NCI-H460 (cell line): ENCODE measurements at places on chromosomes 5 and 9.

- no peak for DNase-seq
Measured at GRCh38 chr9:98195671-98196070, 3.2 kb upstream of the CORO2A start.

DNA sequence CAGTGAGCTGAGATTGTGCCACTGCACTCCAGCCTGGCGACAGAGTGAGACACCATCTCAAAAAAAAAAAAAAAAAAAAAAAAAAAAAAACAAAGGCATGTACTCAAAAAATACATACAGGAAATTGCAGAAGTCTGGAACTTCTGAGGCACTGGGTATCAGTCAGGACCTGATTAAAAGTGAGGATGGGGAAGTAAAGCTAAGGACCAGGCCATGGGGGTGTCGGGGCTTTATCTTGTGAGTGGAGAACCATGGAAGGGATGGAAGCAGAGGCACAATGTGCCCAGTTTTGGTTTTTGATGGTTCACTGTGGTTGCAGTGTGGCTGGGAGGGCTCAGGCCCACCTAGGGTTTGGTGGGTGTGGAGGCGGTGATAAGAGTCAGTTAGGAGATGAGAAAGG, 212.7 kb upstream of the PIK3R1 start:
- DNase-seq: no peak

- DNase-seq: no peak
Measured at GRCh38 chr5:143234162-143234842, 169.2 kb downstream of the NR3C1 start.

DNA sequence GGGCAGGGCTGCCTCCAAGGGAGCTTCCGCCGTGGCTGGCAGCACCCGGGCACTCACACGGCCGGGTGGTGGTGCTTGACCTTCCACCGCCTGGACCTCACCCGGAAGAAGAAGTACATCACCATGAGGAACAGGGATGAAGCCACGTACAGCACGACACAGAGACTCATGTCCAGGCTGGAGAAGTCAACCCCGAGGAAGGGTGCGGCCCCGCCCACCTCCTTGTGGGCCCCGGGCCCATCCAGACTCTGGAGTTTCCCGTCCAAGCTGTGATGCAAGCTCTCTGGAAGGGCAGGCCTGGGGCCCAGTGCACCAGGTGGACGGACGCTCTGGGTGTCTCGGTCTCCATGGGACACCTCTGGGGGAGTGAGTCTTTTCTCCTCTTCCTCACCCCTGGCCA, 3.7 kb upstream of the LHX3 start:
- no peak for DNase-seq

- no peak for DNase-seq
Measured at GRCh38 chr5:17021602-17021932, 85.5 kb upstream of the MYO10 start.

GRCh38 chr9:20382460-20383071, 239.7 kb downstream of the MLLT3 start:
- no peak for DNase-seq

DNA sequence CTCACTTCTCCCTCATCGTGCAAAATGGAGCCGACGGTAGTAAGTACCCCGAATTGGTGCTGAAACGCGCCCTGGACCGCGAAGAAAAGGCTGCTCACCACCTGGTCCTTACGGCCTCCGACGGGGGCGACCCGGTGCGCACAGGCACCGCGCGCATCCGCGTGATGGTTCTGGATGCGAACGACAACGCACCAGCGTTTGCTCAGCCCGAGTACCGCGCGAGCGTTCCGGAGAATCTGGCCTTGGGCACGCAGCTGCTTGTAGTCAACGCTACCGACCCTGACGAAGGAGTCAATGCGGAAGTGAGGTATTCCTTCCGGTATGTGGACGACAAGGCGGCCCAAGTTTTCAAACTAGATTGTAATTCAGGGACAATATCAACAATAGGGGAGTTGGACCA, 979 bp downstream of the PCDHGA12 start:
- no peak for DNase-seq

- no peak for DNase-seq
Measured at GRCh38 chr9:132201139-132201538, 39.3 kb downstream of the NTNG2 start.

DNA sequence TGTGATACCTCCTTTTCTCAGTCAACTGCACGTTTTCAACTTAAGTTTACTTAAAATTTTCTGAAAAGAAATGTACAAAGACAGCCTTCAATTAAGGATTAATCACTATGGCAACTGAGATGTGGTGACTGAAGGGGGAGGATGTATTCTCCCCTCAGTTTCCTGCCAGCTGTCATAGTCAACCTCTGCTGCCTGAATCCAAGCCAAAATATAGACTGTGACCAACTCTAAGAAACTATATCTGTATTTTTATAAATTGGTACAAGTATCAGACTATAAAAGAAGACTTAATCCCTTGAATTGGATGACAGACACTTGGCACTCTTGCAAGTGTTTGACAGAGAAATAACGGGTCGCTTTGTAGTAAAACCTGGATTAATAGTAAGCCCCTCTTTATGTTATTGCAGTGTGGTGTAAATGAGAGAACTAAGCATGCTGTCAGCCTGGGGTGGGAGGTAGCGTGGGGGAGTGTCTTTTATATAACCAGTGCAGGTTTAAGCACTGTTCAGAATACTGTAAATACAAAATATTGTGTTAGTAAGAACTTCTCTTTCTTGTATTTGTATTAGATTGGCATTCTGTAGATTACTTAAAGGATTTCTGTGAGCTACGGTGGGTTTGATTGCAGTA, 106.4 kb downstream of the ERCC6L2 start:
- DNase-seq: no peak

DNA sequence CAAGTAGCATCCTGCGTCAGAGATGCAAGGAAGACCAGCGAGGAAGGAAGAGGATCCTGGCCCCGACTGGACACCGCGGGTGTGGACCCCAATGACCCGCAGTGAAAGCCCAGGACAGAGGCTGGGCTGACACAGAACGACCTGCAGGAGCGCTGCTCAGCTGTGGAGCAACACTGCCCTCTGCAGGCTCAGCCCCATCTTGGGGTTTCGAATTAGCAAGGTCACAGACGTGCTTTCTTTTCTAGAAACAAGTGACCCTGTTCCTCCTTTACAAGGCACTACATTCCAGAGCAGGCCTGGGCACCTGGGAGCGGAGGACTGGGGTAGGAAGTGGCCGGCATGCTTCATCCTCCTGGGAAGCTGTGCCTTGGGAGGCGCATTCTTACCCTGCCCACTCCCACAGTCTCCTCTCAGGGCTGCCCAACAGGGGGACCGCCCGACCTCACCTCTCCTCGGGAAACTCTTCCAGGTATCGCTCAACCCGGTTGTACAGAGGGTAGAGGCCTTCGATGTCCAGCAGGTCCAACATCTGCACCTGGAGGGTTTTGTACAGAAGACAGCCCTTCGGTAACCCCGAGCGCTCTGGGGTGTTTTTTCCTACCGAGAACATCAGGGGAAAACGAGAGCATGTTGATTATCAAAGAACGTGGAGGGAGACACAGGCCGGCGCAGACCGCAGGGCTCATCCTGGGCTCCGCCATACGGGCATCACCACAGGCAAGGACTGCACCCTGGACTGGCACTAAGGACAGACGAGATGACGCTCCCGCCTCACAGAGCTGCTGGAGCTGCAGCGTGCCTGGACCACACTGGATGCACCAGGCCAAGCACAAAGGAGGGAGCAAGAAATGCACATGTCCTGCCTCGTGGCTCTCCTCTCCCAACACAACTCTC, 35.0 kb downstream of the IPPK start:
- DNase-seq: peak; percentile 67

DNA sequence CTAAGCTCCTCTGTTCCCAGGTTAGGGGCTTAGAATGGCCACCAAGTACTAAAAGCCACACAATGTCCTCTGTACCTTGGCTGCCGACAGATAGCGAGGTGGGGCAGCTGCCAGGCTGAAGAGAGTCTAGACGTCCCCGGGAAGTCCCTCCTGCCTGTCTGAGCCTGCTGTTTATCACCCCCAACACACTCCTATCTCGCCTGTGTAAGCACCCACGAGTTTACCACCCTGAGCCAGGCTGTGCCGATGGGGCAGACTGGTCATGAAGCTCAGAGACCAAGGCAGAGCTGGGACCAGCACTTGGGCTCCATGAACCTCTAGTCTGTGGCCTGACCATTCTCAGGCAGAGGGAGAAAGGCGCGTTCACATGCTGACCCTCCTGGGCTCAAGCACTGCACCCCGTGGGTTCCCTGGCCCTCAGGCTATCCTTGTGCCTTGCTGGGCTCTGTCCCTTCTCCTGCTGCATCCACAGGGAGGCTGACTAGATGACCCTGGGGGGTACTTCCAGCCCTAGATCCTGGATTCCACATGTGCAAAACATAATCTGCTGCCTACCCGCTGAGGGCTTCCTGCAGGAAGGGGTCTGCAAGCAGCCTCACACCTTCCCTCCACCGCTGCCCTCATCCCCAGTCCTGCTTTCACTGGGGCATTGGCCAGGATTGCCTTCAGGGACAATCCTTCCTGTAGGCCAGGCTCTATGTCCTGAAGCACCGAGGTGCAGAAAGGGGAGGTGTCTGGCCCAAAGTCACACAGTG, 18.6 kb upstream of the SLC25A51 start:
- no peak for DNase-seq

- DNase-seq: peak; percentile 86
Measured at GRCh38 chr9:94554439-94555331, at the start of gene PCAT7. PCAT7 (plus strand) TSS chr9:94555083.

DNA sequence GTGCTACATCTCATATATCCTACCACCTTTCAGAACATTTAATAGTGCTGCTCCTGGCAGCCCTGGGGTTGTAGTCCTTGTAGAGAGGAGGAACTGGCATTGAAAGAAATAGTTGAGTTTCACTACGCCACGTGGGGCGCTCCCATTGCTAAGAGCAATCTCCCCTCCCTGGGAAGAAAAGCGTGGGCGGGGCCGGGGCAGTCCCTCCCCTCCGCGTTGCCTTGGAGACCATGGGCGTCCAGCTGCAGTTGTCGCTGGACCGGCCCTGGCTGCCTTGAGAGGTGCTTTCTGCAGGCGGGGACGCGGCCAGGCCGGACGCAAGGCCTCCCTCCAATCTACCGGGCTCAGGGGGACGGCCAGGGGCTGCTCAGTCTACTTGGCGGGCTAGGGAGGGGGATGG, 368 bp upstream of the CCDC180 start:
- no peak for DNase-seq

DNA sequence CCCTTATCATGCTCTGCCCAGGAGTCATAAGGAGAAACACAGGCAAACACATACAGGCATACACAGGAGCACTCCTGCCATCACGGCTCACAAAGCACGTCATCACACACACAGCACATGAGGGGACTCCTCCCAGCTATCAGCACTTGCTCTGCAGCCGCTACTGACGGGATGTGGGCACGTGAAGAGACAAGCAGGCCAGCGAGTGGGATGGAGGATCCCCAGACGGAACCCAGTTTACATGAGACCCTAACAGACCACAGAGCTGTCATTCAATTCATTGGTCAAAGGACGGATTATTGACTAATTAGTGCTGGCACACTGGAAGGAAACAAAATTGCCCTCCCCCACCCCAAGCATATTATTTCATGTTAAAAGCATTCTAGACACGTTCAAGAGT, 53.6 kb downstream of the SEMA4D start:
- no peak for DNase-seq

DNA sequence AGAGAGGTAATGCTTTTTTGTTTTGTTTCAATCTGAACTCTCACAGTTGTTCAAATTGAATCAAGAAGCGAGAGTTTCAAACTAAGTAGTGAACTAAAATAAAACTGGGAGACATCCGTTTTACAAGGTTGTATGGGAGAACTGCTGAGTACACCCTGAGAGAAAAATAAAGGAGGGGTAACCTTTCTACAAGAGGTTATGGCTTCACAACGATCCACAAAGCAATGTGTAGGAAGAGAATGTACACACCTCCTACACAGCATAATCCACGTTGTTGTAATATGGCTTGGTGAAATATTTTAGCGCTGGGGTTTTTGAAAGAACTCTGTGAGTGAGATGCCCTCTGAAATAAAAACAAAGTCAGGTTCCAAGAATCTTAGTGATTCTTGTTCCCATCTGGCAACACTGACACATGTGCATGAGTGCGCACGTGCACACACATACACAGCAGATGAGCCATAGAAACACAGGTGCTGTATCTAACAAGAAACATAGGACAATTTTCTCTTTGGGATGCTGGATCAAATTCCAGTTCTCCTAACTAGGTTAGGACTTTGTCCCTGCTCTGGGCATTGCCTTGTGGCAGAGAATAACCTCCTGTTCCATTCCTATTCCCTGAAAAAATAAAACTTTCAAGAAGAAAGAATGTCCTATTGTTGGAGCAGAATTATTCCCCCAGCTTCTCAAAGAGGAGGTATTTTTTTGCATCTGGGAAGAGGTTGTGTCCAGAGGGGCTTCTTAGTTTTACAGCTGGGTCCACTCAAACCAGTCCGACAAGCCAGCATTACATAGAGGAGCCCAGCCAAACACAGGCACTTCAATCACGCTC, 94.5 kb upstream of the EFNA5 start:
- DNase-seq: no peak

GRCh38 chr5:91090995-91091394, 292.1 kb downstream of the ARRDC3 start:
- DNase-seq: no peak

DNA sequence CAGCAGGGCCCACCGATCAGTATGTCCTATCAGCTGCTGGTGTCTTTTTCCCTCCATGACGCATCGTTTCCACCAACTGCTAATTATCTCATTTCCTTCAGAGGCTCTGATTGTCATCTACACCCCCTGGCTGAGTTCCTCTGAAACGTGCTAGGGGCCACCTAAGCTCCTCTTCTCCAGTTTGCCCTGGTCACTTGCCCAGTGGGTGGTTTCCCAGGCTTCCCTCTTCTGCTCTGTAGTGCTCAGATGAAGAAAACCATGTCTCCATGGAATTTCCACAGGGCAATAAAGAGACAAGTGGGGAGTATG, 65.3 kb downstream of the TSTD2 start:
- no peak for DNase-seq

GRCh38 chr5:169411786-169412430, 111.0 kb upstream of the SLIT3 start:
- no peak for DNase-seq

DNA sequence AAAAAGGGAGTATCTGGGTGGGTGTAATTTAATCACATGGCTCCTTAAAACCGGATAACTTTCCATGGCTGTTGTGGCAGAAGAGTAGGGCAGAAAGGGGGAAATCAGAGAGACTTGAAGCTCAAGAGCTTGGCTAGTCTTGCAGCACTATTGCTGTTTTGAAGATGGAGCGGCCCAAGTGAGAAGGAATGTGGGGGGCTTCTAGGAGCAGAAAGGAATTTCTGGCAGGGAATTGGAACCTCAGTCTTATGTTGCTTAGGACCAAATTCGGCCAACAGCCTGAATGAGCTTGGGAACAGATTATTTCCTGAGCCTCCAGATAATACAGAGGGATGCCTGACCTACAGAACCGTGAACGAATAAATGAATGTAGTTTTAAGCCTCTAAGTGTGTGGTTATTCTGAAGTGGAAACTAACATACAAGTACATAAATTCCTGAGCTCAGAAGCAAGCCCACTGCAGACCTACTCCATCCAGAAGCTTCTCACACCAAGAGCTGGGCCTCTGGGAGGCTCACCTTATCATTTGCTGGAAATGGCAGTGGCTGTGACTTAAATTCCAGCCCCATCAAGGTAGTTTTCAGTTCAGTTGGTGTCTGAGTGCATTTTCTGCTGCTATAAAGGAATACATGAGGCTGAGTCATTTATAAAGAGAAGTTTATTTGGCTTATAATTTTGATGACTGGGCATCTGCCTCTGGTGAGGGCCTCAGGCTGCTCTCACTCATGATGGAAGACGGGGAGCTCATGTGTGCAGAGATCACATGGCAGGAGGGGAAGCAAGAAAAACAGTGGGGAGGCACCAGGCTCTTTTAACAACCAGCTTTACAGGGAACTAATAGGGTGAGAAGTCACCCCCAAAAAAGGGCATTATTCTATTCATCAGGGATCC, 15.3 kb upstream of the TMEM174 start:
- DNase-seq: no peak
